Adrenal gland (tissue), 19 donors: ENCODE measurements at places on chromosomes 12 and 14.

- H3K4me1 ChIP-seq = peaks cover 7% of the 10 kb centered on the region
- no peaks in the 10 kb centered on the region for H3K36me3 ChIP-seq
- no peaks in the 10 kb centered on the region for H3K27me3 ChIP-seq
- DNase-seq = peak; percentile 24
- no peak overlapping the region for H3K4me3 ChIP-seq
Measured at GRCh38 chr14:63499701-63500250, 43.4 kb downstream of the PPP2R5E start.

- H3K4me3 ChIP-seq = no peak overlapping the region
- no peaks in the 10 kb centered on the region for H3K36me3 ChIP-seq
- no peaks in the 10 kb centered on the region for H3K27me3 ChIP-seq
- peaks cover 4% of the 10 kb centered on the region for H3K4me1 ChIP-seq
- no peak for DNase-seq
Measured at GRCh38 chr12:116299064-116299463, 21.6 kb upstream of the MED13L start.

DNA sequence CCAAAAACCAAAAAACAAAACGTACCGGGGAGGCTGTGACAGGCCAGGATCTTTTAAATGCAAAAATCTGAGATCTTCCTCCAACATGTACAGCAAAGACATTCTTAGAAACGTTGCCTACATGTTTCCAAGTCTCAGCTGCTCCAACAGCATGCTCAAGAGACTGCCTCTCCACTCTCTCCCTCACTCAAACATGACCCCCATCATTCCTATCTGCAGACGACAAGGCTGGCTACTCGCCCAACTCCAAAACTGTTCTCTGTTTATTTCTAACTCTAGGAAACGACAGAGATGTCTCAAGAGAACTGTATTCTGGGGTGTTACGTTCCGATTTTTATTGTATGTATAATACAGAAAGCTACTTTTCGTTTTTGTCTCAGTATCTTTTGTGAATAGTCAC lies 57.5 kb upstream of the TMCC3 start:
- H3K27ac ChIP-seq = no peak overlapping the region
- H3K36me3 ChIP-seq = no peaks in the 10 kb centered on the region
- peaks cover 23% of the 10 kb centered on the region for H3K4me1 ChIP-seq

DNA sequence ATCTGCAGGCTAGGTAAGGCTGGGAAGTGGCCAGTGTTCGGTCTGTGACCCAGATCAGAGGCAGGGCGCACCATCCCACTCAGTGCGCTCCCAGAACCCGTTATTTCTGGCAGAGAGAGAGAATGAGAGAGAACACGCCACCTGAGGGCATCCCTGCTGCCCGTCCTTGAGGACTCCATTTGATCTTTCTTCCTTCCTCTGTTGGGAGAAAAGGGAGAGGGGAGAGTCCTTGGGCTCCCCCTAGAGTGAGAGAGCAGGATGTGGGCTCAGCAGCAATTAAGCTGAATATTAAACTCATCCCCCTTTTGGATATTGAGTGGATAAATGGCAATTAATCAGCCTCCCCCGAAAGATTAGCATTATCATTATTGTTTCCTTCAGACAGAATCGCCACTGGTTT lies 70.6 kb downstream of the IFT43 start:
- H3K4me3 ChIP-seq = no peak overlapping the region
- no peaks in the 10 kb centered on the region for H3K27me3 ChIP-seq
- H3K27ac ChIP-seq = no peak overlapping the region
- H3K4me1 ChIP-seq = no peaks in the 10 kb centered on the region
- DNase-seq = no peak

DNA sequence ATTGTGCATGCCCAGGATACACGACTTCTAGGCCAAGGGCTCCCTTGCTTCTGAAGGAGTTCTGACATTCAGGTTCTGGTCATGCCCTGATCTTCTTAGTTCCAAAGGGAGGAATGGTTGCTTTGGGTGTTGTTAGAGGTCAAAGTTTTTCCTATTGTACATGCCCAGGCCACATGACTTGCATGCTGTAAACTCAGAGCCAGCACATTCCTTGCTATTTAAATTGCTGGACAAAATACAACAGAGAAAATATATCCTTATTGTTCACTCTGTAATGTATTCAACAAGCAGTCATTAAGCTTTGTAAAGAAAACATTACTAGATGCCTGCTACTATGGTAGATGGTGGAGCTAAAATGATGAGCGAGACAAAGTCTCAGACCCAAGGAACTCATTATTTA lies 71.2 kb upstream of the COCH start:
- DNase-seq = no peak
- no peak overlapping the region for H3K27ac ChIP-seq
- H3K27me3 ChIP-seq = no peaks in the 10 kb centered on the region
- no peak overlapping the region for H3K4me3 ChIP-seq
- no peaks in the 10 kb centered on the region for H3K4me1 ChIP-seq

- no peaks in the 10 kb centered on the region for H3K36me3 ChIP-seq
- no peaks in the 10 kb centered on the region for H3K4me1 ChIP-seq
- no peak overlapping the region for H3K4me3 ChIP-seq
- no peak for DNase-seq
Measured at GRCh38 chr14:61042220-61042619, 61.2 kb downstream of the SLC38A6 start.

GRCh38 chr14:25400607-25401206 lies 350.8 kb upstream of the STXBP6 start:
- H3K27ac ChIP-seq = no peak overlapping the region
- H3K36me3 ChIP-seq = no peaks in the 10 kb centered on the region
- H3K4me3 ChIP-seq = no peak overlapping the region
- H3K27me3 ChIP-seq = no peaks in the 10 kb centered on the region
- H3K4me1 ChIP-seq = no peaks in the 10 kb centered on the region
- DNase-seq = peak; percentile 80

- H3K4me1 ChIP-seq = no peaks in the 10 kb centered on the region
- no peaks in the 10 kb centered on the region for H3K27me3 ChIP-seq
- H3K36me3 ChIP-seq = no peaks in the 10 kb centered on the region
- no peak overlapping the region for H3K27ac ChIP-seq
- no peak overlapping the region for H3K4me3 ChIP-seq
Measured at GRCh38 chr12:73180734-73181133, 908.6 kb downstream of the TRHDE start.
